Stimulated activated CD4-positive, alpha-beta T cell treated with anti-CD3 and anti-CD28 coated beads, Interleukin-1b, Interleukin-23, amount 100 ng/mL, for 4 hours (primary cell): ENCODE measurements at places on chromosomes 1 and 21.

DNA sequence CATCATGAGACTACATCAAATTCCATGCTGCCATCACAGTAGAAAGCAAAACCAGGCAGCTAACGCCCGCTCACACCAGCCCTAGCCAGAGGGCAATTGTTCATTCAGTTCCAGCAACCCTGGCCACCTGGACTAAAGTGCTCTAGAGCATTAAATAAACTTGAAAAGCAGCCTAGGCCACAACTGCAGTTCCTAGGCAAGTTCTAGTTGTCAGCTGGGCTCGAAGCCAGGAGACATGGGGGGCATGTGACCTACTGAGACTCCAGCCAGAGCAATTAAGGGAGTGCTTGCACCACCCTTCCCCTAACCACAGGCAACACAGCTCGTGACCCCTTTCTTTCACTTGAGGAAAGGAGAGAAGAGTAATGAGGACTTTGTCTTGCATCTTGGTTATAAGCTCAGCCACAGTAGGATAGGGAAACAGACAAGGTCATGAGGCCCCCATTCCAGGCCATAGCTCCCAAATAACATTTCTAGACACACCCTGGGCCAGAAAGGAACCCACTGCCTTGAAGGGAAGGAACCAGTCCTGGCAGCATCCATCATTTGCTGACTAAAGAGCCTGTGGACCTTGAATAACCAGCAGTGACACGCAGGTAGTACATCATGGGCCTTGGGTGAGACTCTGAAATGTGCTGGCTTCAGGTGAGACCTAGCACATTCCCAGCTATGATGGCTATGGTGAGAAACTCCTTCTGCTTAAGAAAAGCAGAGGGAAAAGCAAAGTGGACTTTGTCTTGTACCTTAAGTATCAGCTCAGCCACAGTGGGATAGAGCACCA, 77.0 kb downstream of the ZZZ3 start:
- DNase-seq: no peak

- no peak for DNase-seq
Observed at GRCh38 chr1:110426854-110427253, 19.4 kb upstream of the LAMTOR5 start.

- DNase-seq: no peak
Observed at GRCh38 chr1:171343727-171344472, 29.9 kb downstream of the FMO4 start.

DNA sequence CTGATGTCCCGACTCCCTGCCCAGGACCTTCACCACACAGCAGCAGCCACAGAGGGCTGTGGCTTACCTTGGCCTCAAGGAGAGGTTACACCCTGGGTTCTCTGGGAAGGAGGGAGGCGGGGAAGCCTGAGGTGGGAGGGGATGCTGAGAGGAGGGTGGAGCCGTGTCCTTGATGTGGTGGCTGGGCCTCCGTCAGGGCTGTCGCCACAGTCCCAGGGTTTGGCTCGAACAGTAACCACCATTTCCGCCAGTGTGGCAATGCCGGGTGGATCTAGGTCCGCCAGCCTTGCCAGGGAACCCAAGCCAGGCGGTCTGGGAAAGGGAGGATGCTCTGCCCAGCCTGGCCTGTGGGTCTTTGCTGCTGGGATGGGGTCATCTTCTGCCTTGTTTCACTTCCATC, 18.4 kb upstream of the CDCA8 start:
- DNase-seq: no peak

DNA sequence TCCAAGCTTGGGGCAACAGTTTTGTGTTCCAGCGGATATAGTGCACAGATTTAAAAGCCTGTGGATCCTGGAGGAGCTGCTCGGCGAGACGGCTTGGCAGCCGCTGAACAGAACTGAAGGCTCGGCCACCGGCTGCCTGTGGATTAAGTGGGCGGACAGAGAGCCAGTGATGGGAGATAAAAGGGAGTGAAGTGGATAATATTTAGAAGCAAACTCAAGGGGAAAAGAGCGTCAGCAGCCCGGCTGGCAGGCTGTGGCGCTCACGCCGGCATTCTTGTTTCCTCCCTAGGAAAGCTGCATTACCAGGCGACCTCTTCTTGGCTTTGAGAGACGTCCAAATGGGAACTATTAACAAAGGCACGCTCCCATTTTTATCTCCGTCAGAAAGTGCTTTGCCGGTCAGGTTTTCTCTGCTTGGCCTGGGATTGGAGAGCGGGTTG, 10.4 kb downstream of the TRABD2B start:
- no peak for DNase-seq

DNA sequence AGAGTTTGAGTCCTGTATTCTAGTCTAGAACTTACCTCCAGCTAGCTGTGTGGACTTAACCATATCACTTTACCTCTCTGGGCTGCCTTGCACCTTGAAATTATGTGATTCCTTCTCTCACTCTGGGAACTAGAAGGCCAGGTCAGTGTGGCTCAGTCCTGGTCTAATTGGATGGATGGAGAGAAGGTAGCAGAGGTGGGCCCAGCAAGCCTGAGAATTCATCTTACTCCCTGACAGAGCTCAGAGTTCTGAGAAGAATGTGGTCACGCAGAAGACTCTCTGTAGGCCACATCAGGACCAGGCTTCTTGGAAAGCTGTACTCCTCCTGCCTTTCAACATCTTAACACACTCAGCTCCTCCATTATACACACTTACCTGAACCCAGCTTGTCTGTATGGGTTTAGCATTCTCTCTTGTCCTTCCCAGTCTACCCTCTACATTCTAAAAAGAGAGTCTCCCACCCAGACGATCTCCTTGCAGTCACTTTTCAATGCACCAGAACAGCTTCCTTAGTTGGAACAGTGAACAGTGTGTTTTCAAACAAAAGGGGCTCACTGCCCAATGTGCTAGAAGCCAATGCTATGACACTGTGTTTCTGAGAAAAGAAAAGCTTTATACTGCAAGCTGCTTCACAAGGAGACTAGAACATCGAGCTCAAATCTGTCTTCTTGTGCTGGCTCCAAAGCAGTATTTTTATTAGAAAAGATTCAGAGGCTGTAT, 60.5 kb downstream of the CAPN9 start:
- no peak for DNase-seq

- no peak for DNase-seq
Observed at GRCh38 chr1:116956378-116956777, 45.2 kb upstream of the CD101 start.

DNA sequence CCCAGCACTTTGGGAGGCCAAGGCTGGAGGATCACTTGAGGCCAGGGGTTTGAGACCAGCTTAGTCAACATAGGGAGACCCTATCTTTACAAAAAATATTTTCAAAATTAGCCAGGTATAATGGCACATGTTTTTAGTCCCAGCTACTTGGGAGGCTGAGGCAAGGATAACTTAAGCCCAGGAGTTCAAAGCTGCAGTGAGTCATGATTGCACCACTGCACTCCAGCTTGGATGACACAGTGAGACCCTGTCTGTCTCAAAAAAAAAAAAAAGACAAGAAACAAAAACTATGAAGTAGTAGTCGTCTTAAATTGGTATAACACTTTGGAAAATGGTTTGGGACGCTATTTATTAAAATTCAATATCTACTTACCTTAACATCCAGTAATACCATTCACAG, 7.7 kb downstream of the AIM2 start:
- DNase-seq: no peak

GRCh38 chr1:154337253-154337894, 12.0 kb downstream of the ATP8B2 start:
- no peak for DNase-seq

DNA sequence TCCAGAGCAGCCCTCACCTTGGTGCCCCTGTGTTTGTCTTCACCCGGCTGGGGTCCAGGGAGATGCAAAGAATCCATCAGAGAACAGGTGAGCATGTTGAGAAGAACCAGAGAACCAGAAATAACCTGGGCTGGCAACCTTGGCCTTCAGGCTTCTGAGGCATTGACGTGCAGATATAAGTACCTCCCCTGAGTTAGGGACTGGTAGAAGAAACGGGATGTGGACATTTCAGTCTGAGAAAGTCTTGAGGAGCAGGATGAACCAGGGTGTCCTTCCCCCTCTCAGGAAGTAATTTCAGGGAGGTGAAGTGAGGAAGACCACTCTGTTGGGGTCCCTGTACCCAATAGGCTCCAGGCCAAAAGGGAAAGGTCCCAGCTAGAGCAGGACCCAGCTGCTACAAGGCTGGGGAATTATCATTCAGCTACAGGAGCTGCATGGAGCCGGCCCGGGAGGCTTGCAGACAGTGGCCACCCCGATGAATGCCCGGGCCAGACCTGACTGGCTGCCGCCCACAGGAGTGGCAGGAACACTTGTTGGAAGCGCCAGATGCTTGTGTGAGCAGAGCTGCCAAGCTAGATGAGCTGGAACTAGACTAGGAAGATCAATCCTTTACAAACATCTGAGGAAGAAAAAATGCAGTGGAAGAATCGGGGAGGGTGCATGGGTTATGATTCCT, 1.7 kb upstream of the AURKAIP1 start:
- no peak for DNase-seq

DNA sequence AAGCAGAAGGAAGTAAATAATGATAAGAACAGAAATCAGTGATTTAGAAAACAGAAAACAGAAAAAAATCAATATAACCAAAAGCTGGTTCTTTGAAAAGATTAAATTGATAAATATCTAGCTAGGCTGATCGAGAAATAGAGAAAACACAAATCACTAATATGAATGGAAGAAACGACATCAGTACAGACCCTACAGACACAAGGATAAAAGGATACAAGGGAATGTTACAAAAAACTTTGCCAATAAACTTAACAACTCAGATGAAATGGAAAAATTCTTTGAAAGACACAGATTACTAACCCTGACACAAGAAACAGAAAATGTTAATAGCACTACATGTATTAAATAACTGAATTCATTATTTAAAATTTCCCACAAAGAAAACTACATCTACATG, 6.3 kb upstream of the ARHGAP29 start:
- DNase-seq: no peak

DNA sequence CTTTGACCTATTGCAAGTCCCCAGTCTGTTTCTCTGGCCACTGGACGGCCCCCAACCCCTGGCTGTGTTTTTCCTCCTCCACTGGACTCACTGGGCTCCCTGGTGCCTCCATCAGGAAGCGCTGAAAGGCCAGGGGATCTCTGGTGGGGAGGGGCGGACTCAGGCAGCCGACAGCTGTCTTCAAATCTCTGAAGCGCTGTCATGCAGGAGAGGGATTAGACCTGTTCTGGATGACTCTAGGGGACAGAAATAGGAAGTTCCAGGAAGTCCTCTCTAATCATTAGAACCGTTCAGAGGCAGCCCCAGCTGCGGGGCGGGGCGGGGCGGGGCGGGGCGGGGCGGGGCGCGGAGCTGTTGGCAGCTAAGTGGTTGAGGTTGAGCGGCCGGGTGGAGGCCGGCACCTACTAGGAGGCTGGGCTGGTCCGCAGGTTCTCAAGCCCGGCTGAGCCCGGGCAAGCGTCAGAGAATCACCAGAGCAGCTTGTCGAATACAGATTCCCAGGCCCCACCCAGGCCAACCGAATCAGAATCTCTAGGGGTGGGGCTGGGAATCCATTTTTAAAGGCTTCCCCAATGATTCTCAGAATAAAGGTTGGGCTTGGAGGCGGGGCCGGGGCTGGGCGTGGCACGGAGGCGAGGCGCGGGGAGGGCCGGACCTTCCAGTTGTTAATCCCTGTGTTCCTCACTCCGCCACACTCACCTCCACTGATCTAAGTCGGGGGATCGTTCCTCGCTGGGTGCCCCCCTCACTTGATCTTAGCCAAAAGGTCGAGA, 11.4 kb upstream of the PHLDA3 start:
- DNase-seq: peak; percentile 52

DNA sequence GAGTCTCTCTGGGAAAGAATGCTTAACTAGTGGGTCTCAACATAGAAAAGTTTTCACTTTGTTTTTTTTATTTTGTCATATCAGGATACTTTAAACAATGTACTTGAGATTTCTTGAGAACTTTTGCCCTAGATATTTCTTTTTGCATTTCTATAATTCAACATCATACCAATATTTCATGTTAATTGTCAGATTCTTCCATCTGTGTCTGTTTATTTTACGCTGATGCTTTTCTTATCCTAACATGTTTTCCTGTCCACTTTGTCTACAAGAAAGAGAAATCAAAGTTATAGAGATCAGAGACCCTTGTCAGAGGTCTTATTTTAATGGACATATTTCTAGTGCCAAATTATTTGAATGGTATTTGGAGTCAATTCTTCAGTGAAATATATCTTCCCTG, 95.5 kb upstream of the B3GALT2 start:
- DNase-seq: no peak

GRCh38 chr1:117433943-117434342, 66.7 kb downstream of the MAN1A2 start:
- DNase-seq: no peak

DNA sequence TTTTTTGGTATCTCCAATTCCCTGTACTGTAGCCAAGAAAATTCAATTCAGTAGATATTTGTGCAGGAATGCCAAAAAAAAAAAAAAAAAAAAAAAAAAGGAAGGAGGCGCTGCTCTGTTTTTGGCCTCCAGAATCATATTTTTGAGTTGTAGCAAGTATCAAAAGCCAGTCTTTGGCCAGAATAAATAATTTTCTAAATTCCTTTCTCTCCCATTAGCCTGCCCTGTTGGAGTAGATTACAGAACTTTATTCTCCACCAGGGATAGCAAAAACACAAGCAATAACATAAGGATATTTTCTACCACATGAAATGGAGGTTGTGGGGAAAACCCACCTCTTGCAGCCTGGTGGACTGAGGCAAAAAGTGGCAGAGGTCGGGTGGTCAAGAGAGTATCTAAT, 2.4 kb upstream of the CYP4X1 start:
- DNase-seq: no peak

GRCh38 chr1:115810609-115811008, 30.3 kb downstream of the NHLH2 start:
- no peak for DNase-seq

- no peak for DNase-seq
Observed at GRCh38 chr1:110728388-110729001, 53.8 kb upstream of the KCNA3 start.

DNA sequence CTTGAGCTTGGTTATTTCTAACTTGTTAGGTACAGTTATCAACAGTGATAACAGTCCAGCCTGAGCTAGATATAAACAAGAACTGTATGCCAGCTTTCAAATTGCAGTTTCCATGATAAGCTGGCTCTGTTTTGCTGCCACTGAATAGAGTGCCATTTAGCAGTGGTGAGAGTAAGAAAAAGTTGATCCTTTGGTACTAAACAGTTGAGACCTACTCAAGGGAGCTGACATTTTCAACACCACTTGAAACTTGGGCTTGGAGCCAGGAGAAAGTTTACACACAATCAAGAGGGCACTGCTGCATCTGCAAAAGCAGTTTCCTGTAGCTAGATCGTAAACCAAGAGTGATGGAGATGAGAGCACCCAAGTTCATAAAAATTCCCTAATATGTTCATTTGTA, 131.3 kb downstream of the RGS7 start:
- no peak for DNase-seq

DNA sequence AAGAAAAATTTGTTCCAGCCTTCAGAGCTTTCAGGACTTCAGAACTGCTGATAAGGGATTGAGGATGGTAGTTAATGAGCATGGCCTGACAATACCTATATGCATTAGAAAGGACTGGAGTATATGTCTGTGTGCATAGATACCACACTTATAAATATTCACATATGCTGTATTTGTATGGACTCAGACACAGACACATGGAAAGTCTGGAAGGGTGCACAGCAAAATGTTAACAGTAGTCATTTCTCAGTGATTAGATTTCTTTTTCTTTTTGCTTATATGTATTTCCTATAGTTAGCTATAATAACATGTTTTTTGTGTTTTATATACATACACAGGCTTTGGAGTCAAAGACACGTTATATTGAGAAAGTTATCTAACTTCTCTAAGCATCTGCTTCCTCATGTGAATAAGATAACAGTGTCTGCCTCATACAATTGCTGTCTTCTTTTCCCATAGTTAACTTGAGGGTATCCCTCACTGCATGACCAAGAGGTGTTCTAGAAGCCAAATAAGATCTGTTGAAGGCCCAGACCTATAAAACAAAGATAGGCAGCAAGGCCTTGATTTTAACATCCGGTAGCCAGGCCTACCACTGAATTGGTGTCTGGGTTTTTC, 31.3 kb downstream of the INPP5B start:
- no peak for DNase-seq
